ENCODE measurements at places on chromosomes 7 and 10.

DNA sequence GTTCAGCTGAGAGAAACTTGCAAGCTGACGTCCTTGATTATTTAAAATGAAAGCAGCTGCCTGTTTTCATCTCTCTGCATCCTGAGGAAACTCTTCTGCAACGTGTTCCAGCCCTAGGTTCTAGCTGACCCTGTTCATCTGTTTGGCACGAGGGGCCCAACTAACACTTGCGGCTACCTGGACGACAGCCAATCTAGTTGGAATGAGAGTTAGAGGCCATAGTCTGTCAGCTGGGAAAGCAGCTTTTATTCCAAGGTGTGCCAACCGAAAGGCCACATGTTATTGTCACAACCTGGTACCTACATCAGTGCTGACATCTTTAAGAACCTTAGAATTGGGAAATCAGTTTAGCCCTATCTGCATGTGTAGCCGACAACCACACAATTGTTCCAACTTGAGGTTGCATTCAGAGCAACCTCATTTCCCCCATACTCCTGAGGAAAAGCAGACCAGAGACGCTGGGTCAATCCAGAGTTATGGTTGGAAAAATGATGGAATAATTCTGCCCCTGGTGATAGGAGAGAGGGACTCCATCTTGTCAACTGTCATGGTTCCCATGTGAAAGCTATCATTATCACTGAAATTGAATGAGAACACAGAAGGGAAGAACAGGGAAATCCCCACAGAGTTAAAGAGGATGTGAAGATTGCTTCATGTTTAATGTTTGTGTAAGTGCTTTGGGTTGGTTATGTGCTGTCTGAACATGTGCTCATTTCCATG is 121.6 kb downstream of the EGFR start:
- no peak for DNase-seq

GRCh38 chr10:71882813-71883659 is 32.0 kb upstream of the PSAP start:
- no peak for DNase-seq

- no peak for DNase-seq
Measured at GRCh38 chr7:149834601-149835000, 3.6 kb upstream of the ZNF862 start.

DNA sequence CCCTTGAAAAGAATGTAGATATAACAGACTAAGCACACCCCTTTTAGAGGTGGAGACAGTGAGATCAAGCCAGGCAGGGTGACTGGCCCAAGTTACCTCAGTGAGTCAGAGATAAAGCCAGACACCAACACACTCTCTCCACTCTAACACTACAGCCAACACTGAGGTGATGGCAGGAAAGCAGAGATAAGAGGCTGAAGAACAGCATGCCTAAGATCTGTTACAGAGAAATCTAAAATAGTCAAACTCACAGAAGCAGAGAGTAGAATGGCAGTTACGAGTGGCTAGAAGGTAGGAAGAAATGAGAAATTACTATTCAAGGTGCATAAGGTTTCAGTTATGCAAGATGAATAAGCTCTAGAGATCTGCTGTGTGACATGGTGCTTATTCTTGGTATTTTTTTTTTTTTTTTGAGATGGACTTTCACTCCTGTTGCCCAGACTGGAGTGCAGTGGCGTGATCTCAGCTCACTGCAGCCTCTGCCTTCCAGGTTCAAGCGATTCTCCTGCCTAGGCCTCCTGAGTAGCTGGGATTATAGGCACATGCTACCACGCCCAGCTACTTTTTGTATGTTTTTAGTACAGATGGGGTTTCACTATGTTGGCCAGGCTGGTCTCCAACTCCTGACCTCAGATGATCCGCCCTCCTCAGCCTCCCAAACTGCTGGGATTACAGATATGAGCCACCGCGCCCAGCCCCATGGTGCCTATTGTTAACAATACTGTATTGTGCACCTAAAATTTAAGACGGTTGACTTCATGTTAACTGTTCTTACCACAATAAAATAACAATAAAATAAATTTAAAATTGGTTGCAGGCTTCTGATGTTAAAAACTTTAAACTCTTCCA is 28.7 kb downstream of the ICA1 start:
- DNase-seq = no peak

DNA sequence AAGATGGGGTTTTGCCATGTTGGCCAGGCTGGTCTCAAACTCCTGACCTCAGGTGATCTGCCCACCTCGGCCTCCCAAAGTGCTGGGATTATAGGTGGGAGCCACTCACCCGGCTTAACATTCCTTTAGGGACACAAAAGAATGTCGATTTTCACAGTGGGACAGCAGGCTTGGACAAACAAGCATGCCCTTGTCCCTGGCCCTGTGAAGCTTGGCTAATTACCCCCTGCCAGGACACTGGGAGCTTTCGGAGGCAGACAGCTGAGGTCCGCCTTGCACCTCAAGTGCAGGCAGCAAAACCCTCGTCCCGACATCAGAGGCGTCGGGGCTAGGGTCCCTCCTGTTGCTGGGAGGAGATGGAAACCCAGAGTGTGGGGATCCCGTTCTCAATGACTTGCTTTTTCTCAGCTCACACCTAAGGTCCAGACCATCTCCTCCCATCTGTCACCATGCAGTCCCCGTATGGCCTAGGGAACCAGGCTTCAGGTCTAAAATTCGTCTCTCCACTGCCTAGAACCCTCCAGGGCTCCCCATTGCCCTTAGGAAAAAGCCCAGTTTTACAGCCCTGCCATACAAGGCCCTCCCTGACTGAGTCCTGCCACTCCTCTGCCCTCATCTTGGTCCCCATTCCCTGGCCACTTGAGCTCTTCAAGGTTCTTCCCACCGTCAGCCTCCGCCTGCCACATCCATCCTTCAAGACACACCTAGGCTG is 6.3 kb upstream of the CLIP2 start:
- DNase-seq = no peak

DNA sequence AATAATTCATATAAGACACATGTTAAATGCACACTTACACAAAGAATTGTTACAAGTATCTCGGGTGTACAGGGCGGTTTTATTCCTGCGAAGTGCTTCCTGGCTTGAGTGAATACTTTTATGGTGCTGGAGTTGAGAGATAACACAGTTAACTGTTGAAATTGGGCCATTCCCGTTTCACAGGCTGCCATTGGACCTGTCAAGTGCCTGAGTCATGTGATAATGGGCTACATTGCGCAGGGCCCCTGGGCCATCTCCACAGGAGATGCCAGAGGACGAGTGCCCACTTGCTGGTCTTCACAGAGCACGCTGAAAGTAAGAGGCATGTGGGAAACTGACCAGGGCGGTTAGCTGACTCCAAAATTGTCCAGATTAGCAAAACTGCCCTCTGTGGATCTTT is 4.8 kb downstream of the FBH1 start:
- no peak for DNase-seq

GRCh38 chr7:129191272-129191671 is 2.8 kb downstream of the SMO start:
- DNase-seq = no peak

DNA sequence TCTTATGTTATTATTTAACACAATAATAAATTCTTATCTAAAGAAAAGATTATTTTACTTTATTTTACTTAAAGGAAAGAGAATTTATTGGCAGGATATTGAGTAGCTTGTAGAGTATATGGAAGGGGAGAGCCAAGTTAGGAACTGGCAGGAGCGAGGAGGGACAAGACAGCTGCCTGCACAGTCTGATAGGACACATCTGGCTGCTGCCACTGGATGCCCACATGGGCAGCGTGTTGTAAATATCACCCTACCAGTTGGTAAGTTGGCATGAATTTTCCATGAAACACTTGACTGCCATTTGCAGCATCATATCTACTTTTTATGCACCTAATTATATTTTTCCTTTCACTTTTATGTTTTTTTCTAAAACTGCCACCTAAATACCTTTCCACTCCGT is 19.6 kb downstream of the SRI start:
- DNase-seq = no peak

GRCh38 chr7:25069900-25070443 is 55.1 kb downstream of the CYCS start:
- peak; percentile 24 for DNase-seq

DNA sequence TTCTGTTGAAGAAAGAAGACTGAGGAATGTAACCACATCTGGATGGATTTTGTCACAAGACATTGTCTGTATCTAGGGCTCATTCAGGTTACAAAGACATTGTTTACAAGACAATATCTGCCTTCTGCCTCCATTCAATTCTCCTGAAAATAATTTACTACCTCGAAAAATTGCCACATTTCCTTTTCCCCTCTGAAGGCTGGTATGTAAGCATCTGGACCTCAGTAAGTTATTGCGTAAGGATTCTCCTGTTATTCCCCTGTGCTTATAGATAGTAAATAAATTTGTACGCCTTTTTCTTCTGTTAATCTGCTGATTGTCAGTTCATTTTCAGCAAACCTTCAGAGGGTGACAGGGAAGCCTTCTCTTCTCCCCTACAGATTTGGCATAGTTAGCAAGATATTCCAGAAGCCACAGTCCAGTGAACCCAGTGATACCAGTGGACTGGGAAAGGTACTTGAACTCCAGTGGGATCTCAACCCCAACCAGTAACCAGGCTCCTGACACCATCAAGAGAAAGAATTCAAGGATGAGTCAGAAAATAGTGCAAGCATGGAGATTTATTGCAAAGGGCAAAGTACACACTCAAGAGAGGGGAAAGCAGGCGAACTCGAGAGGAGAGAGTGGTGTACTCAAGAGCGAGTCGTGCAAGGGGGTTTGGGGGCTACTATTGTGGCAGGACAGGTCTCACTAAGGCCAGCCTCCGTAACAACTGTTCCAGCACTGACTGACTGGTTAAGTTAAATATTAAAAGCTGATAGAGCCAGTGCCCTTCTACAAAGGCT is 706.9 kb upstream of the GHITM start:
- no peak for DNase-seq

GRCh38 chr7:22997871-22998518 is 15.9 kb downstream of the HYCC1 start:
- DNase-seq = no peak

DNA sequence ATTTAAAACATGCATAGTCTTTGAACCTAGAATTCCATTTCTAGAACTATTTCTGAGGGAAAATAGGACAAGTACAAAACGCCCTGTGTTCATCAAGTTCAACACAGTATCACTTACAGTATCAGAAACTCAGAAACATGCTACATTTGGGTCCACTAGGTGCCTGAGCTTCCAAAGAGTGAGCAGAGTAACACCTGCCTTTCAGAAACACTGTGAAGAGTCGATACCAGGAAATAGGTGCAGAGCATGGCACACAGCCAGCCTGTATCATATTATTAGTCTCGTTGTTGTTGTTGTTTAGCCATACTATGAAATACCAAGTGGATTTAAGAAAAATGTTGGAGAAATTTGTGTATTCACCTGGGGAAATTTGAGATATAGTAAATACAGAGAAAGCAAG is 392.1 kb upstream of the MGMT start:
- no peak for DNase-seq

- no peak for DNase-seq
Measured at GRCh38 chr10:131812736-131813604, 87.8 kb upstream of the PPP2R2D start.

GRCh38 chr10:112532189-112532588 is 85.2 kb downstream of the VTI1A start:
- DNase-seq = no peak

DNA sequence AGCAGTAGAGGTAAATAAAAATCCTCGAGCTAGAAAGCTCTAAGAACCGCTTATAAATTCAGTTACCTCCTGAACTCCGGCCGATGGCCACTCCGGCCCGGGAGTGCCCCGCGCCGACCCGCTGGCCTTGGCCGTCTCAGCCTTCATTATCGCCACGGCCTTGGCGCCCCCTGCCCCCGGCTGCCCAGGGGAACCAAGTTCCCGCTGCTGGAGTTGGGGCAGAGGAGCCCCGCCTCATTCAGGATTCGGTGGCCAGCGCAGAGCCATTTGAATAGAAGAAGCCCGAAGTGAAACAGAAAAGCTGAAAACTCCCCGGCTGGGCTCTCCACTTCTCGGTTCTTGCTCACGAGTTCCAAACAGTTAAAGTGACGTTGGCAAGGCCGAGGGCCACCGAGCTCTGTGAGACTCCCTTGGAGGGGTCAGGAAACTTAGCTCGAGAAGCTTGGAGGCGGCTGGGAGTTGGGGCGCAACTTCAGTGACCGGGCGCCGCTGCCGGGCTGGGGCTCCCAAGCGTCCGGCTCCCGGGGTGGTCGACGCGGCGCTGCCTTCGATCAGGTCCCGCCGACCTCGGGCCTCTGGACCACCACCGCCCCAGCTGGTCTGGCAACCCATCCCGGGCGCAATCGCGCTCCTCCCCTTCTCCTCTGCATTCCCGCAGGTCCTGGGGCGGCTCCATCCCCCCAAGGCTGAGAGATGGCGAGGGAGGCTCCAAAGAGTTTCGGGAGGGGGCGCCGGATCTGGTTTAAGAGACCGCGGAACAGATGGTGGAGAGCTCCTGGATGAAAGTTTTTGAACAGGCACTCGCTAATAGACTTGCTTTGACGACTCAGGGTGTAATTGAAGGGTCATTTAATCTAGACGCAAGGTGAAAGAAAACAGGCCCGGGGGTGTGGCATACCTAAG is 5.8 kb upstream of the FEZF1 start:
- DNase-seq = no peak

- DNase-seq = no peak
Measured at GRCh38 chr10:104350127-104350635, 3.5 kb upstream of the CFAP58 start.

- peak; percentile 59 for DNase-seq
Measured at GRCh38 chr7:99141841-99142726, 1.8 kb downstream of the SMURF1 start.

DNA sequence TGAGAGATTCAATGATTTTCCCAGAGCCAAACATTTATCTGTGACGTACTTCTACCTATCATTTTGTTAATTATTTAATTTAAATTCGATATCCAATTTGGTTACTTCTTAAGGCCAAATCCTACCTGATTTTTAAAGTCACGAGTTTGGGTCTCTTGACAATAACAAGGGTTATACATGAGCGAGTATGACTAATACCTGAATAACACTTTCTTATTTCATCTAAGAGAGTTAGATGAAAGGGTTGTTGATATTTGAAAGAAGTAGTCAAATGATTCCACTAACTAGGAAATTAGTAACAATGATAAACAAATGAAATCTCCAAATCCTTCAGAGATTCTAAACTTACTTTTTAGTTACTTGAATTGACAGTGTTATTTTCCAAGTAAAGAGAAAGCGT is 1086.9 kb downstream of the XPNPEP1 start:
- no peak for DNase-seq

GRCh38 chr7:15332956-15333355 is 228.9 kb downstream of the AGMO start:
- DNase-seq = no peak

- no peak for DNase-seq
Measured at GRCh38 chr7:74338366-74339108, 49.3 kb downstream of the CLIP2 start.

GRCh38 chr10:7471720-7472367 is 61.0 kb upstream of the SFMBT2 start:
- DNase-seq = no peak

DNA sequence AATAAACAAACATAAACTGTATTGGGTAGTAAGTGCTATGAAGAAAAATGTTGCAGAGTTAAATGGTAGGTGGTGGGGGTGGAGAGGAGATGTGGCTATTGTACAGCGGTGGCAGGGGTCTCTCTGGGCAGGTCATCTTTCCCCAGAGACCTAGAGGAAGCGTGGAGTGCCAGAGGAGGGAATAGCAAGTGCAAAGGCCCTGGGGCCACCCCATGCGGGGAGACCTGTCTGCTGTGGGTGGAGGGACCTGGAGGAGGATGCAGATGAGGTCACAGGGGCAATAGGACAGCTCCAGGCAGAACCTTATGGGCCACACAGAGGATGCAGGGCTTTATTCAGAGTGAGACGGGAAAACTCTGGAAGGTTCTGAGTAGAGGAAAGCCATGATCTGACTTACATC is 47.5 kb downstream of the DLG5 start:
- no peak for DNase-seq

- no peak for DNase-seq
Measured at GRCh38 chr10:77187376-77187999, 450.1 kb downstream of the KCNMA1 start.

- DNase-seq = no peak
Measured at GRCh38 chr10:44898665-44899064, 12.5 kb upstream of the TMEM72 start.

Measured in activated naive CD4-positive, alpha-beta T cell treated with anti-CD3 and anti-CD28 coated beads, Interleukin-2, amount 50 U/mL, for 16 hours (primary cell).